ENCODE measurements at places on chromosomes 7 and 10. TPM values are rescaled to one million over a fixed set of nuclear protein-coding genes. Genes with fewer than 3 reads are reported as not detected.

Gene FAM25C
- not detected for total RNA-seq

Gene TEX47
- not detected for total RNA-seq

Gene SPDYE9
- total RNA-seq, result not detected

Gene EEPD1
- 0.38 TPM for total RNA-seq

Gene LRRN3
- 10.5 TPM for total RNA-seq

Gene FAM25G
- not detected for total RNA-seq

Gene MSS51
- total RNA-seq, result 2.3 TPM

Gene TFR2
- total RNA-seq, result 0.77 TPM

Gene FKBP9
- 179 TPM for total RNA-seq

Gene SOSTDC1
- not detected for total RNA-seq

Gene SEMA3C
- 195 TPM for total RNA-seq

Gene HOGA1
- total RNA-seq, result 0.56 TPM

Gene FLNC
- 417 TPM for total RNA-seq

Gene PTF1A
- total RNA-seq, result not detected

Gene RHOBTB1
- 22.6 TPM for total RNA-seq

Gene CYP17A1
- not detected for total RNA-seq

Gene SLC25A40
- total RNA-seq, result 5.2 TPM

Gene AUTS2
- total RNA-seq, result 2.5 TPM

Gene CUZD1
- total RNA-seq, result 0.28 TPM

Gene NPVF
- not detected for total RNA-seq

Gene ABCB1
- total RNA-seq, result 2.0 TPM

Gene FOXK1
- 15.2 TPM for total RNA-seq

Gene SPDYE5
- total RNA-seq, result not detected

Gene MRLN
- total RNA-seq, result not detected

Gene LRIT1
- total RNA-seq, result not detected

Gene NUTM2A
- 0.28 TPM for total RNA-seq

Gene CYP3A4
- total RNA-seq, result not detected

Gene LRMDA
- 0.38 TPM for total RNA-seq

Gene BAIAP2L1
- total RNA-seq, result 3.1 TPM

Gene VSIR
- total RNA-seq, result 26.5 TPM

Gene GPER1
- total RNA-seq, result 3.1 TPM

Gene EN2
- not detected for total RNA-seq

Gene SAMD9
- 19.7 TPM for total RNA-seq

Gene NUTM2D
- 0.28 TPM for total RNA-seq

Gene INSYN2A
- total RNA-seq, result under 0.01 TPM

Gene HSPA12A
- total RNA-seq, result 18.0 TPM

Gene OPN4
- total RNA-seq, result not detected

Gene STEAP1
- total RNA-seq, result 32.2 TPM

Gene SEMA4G
- 0.38 TPM for total RNA-seq

Gene ICA1
- total RNA-seq, result not detected

Gene KEL
- not detected for total RNA-seq

Gene CADPS2
- 14.4 TPM for total RNA-seq

Gene FAM25A
- not detected for total RNA-seq

Gene ZNF804B
- total RNA-seq, result not detected

Gene ZCWPW1
- total RNA-seq, result 1.9 TPM

Gene PPP2R2D
- total RNA-seq, result 33.7 TPM

Gene RELN
- total RNA-seq, result 94.7 TPM

Gene GRID2IP
- total RNA-seq, result under 0.01 TPM

Gene CALCR
- not detected for total RNA-seq

Gene PAPOLB
- total RNA-seq, result 0.19 TPM

Gene CALML5
- not detected for total RNA-seq

Gene GATA3
- total RNA-seq, result 0.28 TPM

Gene NRG3
- under 0.01 TPM for total RNA-seq

Gene XRCC2
- total RNA-seq, result 1.1 TPM

Gene SPOCK2
- total RNA-seq, result 0.28 TPM

Gene STAG3
- total RNA-seq, result 1.1 TPM

Gene ADARB2
- total RNA-seq, result not detected

Gene NPSR1
- not detected for total RNA-seq

Data from regular cardiac myocyte (primary cell).